ENCODE measurements at places on chromosomes 4 and X.

DNA sequence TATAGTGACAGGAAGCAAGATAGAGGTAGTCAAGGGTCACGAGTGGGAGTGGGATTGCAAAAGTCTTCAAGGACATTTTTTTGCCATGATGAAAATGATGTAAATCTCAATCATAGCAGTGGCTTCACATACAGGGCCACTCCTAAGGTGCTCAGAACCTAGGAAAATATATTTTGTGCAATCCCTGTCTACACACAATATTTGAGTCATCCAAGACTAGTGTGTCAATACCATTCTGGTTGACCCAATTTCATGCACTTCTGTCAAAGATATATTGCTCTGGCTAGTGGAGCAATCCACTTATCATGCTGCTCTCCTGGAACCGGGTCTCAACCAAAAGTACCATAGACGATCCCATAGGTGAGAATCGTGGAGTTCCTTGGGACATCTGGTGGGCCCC is 24.2 kb upstream of the XPNPEP2 start:
- no peak for DNase-seq

DNA sequence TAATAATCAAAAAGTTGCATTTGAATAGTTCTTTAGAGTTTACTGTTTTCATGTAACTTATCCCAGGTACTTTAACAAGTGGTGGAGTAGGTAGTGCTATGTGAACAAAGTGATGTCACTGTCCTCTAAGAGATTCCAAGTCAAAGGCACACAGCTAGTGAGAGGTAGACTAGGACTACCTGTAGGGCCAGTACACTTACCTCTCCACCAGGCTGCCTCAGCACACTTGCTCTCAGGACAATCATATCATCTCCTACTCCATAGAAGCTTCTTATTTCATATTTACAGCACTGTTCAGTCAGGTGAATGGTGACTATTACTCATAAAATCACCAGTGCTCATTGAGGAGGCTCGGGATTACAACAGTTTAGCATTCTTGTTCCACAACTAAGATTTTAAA is 173.0 kb upstream of the EMCN start:
- no peak for DNase-seq

- DNase-seq = no peak
Observed at GRCh38 chr4:10273030-10273429, 156.4 kb upstream of the WDR1 start.

GRCh38 chrX:75131973-75132627 is 24.0 kb downstream of the ABCB7 start:
- DNase-seq = no peak

- no peak for DNase-seq
Observed at GRCh38 chrX:68411729-68412128, 21.6 kb downstream of the OPHN1 start.

DNA sequence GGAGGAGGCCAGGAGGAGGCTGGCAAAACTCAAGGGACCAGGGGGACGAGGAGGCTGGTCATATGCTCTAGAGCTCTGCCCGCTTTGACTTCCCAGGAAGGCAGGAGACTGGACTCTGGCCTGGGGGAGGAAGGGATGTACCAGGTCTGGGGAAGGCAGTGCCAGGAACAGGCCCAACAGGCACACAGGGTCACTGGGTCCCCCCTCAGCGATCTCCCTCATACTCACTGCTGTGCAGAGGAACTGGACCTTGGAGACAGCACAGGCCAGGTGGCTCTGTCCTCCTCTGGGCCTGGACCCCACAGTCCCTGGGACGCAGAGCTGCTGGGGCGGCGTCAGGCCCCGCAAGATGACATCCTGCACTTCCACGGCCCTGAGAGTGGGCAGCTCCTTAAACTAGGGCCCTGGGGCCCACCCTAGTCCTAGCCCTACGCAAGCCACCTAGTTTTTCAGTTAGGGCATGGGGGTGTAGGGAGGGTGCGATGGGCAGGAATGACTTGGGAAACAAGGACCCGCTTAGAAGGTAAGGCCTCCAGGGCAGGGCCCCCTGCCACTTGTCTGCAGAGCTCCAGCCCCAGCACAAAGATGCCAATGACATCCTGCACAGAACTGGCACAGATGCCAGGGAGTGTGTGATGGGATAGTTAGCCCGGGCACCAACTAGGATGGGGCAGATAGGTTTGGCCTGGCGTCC is 59.5 kb downstream of the HTRA3 start:
- no peak for DNase-seq

DNA sequence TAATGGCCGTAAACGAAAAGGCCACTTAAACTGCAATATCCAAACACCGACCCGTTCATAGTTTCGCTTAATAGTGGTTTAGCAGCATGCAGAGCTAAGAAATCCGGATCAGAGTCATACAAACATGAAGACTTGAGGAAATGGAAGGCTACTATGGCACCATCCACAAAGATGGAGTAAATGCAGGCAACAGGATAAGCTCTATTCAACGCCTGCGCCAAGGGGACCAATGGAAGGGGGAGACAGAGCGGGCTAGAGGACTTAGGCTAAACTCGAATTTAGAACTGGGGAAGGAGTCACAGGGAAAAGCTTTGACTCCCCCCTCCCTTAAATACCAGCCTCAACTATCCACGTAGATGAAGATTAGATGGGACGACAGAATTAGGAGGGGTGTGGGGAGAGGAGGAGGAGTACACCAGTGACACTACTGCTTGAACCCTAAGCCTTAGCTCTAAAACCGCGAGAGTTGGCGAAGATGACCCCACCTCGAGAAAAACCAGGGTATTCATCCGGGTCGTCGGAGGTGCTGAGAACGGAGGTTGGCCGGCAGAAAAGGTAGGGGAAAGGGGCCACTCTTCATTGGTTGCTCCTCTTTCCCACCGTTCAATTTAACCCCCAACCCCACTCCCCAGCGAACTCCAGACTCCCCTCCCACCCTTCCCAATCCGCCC is 3.5 kb downstream of the HUWE1 start:
- no peak for DNase-seq

GRCh38 chr4:106366026-106366425 is 2.6 kb downstream of the GIMD1 start:
- no peak for DNase-seq

DNA sequence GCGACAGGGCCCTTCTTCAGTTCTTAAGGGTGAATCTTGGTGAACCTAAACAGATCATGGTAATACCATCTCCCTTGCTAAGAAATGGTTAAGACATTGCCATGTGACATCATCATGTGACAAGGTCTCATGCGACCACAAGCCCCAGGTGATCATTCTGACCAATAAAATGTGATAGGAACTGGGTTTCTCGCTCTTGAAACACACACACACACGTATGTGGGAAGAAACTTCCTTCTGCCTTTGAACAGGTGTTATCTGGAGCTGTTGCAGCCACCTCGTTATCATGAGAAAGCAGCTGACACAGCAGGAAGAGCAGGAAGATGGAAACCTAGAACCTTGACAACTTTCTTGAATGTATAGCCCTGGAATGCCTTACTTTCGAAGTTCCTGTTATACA is 10.2 kb downstream of the SOD3 start:
- no peak for DNase-seq

DNA sequence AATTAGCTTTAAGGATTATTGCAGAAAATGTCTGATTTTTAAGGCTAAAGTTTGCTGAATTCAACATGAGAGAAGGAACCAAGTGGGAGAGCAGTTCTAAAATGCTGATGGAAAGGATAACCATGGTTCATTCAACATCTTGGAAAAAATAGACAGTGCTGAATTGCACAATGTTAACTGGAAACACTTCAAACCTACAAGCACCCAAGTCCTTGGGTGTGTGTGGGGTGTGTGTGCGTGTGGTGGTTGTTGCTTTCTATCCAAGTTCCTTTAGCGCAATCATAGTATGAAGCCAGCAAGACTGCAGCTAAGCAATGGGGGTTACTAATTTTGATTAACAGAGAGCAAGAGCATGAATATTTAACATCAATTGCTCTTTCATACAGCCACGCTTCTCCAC is 29.3 kb upstream of the SCOC start:
- no peak for DNase-seq

DNA sequence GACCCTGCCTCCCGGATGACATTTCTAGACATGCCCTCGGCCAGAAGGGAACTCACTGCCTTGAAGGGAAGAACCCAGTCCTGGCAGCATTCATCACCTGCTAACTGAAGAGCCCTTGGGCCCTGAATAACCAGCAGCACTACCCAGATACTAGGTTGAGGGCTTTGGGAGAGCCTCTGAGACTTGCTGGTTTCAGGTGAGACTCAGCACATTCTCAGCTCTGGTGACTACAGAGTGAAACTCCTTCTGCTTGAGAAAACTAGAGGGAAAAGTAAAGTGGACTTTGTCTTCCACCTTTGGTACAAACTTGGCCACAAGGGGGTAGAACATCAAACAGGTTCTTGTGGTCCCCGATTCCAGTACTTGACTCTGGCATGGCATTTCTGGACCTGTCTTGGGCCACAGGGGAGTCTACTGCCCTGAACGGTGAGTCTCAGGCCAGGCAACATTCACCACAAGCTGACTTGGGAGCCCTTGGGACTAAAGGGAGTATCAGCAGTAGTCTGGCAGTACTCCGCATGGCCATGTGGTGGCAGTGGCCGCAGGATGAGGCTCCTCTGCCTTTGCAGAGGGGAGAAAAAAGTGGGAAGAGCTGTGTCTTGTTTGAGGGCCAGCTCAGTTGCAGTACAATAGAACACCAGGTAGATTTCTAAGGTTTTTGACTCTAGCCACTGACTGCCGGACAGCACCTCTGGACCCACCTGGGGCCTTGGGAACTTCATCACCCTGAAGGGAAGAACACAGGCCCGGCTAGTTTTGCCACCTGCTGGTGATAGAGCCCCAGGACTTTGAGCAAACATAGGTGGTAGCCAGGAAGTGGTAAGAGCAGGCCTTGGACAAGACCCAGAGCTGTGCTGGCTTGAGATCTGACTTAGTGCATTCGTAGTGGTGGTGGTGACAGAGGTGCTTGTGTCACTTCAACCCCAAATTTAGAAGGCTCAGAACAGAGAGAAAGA is 414.8 kb downstream of the OPHN1 start:
- no peak for DNase-seq

DNA sequence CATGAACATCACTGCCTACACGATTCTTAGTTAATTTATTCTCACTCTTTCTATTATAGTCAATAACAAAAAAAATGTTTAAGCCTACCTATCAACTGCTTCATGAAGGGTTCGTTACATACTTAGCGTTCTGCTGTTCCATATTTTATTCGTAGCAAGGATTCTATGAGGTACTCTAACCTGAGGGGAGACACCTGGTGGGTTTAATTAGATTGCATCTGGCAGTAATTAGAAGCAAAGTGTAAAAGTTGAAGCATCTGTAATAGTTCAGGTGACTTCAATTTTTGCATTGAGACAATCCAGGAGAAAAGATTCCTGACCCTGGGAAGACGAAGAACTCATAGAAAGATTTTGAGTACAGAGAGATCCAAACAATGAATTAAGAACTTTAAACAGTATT is 1655.8 kb upstream of the TENM3 start:
- DNase-seq = no peak

DNA sequence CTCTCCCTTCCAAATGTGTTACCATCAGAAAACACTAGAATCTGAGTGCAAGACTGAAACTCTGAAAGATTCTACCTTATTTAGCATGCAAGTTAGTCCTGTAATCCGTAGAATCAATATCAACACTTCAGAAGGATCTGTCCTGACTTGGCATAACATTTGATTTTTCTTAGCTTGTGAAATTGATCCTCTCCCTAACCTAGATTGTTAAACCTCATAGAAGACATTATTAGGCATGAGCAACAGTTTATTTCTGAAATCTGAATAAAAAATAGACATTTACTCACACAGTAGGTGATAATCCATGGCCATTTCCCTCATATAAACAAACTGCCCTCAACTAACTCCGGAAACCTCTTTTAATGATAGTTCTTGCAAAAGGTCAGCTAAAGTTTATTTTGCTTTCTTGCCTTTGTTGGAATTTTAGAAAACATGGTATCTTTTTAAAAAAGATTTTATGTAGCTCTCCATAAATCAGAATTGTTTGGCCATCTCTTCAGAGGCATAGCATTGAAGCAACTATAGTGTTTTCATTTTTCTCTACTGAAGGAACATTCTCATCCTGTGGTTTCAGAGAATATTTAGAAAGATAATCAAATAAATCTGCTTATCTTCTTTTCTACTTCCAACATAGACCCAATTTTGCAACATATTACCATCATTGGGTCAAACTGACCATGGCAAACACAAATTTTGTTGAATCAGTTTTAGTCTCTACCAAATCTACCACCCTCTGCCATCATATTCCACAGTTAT is 38.5 kb upstream of the PDLIM5 start:
- DNase-seq = no peak

DNA sequence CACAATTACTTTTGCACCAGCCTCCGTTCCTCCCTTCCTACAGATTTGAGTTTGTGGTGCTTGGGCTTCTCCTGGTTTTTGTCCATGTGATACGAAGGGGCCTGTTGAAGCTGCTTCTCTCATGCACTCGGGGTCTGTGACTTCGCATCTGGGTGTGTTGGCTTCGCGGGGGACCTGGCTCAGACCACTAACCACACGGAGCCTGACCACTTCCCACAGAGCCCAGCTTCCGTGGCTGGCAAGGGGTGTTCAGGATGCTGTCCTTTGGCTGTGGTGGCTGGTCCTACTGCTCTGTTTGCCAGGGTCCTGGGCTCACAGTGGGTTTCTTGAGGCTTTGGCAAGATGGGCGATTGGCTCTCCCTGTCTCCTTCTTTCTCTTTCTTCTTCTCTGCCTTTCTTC is 19.8 kb upstream of the XG start:
- DNase-seq = no peak

- no peak for DNase-seq
Observed at GRCh38 chr4:125021189-125021588, 293.6 kb upstream of the FAT4 start.

GRCh38 chr4:188960411-188961093 is 821.3 kb downstream of the TRIML1 start:
- DNase-seq = no peak

All from stimulated activated CD8-positive, alpha-beta memory T cell treated with anti-CD3 and anti-CD28 coated beads, Interleukin-15, amount 100 ng/mL, for 24 hours (primary cell).